GM12865 (cell line): ENCODE measurements at places on chromosomes 7 and 10.
A peak's percentile ranks its signal among the peaks of the same experiment; 100 is the strongest.

- no peak for DNase-seq
These were observed 359.1 kb downstream of the GLRX3 start for GRCh38 chr10:130495116-130495862.

DNA sequence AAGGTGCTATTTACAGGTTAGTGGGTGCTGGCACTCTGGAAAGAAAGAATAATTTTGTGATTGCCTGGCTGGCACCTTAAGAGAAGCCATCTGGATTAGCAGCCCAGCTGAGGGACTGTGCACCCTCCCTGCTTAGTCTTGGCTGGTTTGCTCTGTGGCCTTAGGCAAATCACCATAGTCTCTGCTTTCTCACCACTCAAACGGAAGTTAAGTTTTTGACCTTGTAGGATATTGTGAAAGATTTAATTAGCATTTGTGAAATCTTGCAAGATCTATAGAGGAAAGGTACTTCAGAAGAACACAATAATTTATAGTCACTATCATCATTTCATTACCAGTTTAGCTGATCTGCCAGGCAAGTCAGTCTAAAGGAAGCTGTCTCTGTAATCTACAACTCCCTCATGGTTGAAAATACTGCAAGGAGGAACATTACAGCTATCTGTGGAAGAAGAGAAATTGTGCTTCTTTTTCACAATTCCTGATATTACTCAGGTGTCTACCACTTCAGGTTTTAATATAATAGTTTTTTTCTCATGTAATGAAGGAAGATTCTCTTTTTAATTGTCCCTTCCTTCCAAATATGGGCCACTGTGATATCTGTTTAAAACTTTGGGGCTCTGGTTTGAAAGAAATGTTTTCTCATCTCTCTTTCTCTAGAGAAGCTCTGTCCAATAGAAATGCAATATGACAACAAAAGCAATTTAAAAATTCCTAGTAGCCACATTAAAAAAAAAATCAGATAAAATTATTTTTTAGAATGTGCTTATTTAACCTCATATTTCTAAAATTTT is 219.6 kb downstream of the PTEN start:
- DNase-seq: peak; percentile 90

DNA sequence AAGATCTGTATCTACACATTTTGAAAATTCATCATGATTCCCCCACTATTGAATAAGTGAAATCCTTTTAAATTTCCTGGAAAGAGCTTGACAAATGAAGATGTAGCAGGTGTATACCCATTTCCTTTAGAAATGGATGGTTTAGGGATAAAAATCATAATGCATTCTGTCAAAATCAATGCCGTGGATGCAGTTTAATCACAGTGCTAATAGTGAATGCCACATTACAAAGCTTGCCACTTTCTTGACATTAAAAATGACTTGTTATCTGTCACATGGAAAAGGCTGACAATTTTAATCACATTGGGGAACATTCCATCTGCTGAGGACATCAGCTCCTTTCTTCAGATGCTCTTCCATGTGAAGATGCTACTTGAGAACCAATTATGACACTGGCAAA is 229.6 kb downstream of the GPAM start:
- no peak for DNase-seq

DNA sequence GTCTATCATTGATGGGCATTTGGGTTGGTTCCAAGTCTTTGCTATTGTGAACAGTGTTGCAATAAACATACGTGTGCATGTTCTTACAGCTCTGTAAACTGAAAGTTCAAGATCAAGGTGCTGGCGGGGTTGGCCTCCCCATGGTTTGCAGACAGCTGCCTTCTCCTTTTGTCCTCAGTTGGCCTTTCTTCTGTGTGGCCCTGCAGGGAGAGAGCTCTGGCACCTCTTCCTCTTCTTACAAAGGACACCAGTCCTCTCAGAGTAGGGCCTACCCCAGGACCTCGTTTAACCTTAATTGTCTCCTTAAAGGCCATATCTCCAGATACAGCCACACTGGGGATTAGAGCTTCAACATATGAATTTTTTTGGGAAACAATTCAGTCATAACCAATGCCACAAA is 462.7 kb downstream of the TCERG1L start:
- DNase-seq: no peak

GRCh38 chr7:41503438-41503837 is 199.5 kb downstream of the INHBA start:
- DNase-seq: no peak

GRCh38 chr10:31353574-31353973 is 34.6 kb downstream of the ZEB1 start:
- peak; percentile 86 for DNase-seq

DNA sequence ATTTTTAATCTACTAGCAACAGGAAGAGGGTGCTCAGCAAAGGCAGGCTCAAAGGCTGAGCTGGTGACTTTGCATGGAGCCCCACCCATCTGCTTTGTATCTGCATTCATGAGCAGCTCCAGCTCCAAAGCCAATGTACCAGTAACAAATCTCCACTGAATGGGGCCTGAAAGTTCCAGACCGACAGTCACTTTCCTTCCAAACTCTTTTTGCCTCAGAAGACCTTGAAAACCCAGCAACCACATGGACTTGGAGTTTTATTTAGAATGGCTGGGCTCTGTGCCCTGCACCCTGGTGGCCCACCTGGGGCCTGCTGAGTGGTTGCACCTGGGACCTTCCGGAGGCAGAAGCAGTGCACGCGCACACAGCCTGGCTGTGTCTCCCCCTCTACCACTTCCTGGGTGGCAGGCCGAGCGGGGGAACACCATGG is 195.0 kb upstream of the PLXNA4 start:
- DNase-seq: no peak

- no peak for DNase-seq
These were observed 72.8 kb upstream of the ADRA2A start for GRCh38 chr10:111004016-111004415.

DNA sequence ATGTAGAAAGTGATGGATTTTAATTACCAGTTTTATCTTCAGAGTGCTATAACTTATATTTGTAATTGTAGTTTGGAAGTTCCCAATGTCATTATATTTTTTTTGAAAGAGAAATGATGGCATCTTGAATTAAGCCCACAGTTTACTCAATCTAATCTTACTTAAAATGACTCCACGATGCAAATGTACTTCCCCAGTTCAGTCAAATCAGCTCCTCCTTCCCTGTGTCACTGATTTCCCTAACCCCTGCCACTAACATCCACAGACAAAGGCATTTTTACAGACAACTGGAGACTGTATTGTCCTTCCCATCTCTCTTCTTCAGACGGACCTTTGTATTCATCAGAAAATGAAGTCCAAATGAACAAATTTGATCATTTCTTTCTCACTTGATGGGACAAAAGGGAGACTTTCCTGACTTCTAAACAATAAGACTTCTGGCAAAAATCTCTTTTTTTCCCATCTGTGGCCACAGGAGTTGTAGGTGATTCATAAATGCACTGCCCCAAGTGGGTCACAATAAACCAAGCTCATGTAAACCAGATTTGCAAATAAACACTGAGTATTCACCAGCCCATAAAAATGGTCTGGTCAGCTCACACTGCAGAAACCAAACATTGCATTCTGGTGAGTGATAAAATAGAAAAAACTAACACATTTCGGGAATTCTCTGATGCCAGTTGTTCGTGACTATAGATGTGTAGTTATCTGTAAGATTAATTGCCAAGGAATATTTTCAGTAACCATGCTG is 162.9 kb downstream of the FANK1 start:
- DNase-seq: no peak

GRCh38 chr7:22983257-22983855 is 30.6 kb downstream of the HYCC1 start:
- DNase-seq: no peak

GRCh38 chr7:101113836-101114235 is 13.1 kb upstream of the SERPINE1 start:
- no peak for DNase-seq
